ENCODE measurements at places on chromosomes 5 and 9.

DNA sequence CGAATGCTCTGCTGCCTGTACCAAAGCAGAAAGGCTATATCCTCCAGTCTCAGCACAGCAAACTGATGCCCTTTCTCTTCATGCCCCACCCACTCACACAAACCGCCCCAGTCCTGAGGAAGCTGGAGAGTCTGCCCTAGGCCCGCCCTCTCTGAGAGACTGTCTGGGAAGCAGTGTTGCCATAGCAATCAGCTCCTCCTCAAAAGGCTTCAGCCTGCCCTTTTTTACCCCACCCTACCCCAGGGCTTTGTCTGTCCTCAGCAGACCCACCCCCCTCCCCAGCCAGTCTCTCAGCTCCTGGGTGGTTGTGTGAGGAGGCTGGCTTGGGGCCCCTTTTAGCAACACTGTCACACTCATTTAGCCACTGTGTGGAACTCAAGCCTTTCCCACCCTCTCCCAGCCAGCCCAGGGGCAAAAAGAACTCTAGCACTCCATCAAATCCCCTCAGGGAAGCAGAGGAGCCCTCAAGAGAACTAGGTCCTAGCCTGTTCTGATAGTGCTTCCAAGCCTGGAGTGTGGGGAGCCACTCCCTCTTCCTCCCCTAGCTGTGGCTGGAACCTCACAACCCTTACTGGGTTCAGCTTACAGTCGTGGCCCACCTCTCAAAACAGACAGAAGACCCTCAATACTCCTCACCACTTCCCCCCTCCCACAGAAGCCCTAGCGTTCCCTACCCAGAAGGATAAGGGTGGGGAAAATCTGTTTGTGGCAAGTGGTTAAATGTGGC lies 1.4 kb downstream of the ATOSB start:
- DNase-seq = no peak

- no peak for DNase-seq
Observed at GRCh38 chr5:37703841-37704241, 136.0 kb downstream of the GDNF start.

- no peak for DNase-seq
Observed at GRCh38 chr9:35274993-35275392, 113.2 kb downstream of the UNC13B start.

- DNase-seq = no peak
Observed at GRCh38 chr9:136902259-136902821, 16.0 kb downstream of the TRAF2 start.

DNA sequence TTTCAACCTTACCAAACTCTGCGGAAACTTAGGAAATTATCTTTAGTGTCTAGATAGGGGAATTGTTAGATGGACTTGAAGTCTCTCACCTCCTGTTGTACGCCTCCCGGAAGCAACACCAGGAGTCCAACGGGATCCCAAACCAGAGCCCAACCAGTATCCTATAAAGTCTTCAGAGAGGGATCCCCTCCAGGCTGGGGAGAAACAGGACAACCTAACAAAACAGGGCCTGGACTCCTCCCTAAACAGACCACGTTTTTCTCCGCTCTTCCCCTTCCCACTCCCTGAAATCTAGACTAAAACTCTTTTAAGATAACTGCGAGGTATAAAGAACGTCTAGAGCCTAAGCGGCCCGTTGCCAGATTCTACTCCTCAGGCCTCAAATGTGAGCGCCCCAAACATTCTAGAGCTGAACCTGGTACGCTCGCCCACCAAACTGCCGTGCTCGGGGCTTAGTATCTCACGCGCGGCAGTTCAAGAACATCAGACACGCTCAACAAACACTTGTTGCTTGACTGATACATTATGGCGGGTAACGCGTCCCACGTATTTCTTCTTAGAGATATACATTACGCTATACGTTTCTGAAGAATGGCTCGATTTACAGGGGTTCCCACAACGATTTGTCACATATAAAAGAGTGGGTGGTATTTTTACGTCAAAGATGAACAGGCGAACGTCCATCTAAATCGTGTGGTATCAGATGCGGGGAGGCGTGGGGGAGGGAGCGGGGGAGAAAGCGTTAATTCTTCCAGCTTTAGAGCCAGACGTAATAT lies 663 bp upstream of the SMIM27 start:
- DNase-seq = no peak

- DNase-seq = no peak
Observed at GRCh38 chr5:28877050-28877449, 1838.7 kb upstream of the CDH9 start.

- no peak for DNase-seq
Observed at GRCh38 chr5:111548992-111549649, 36.8 kb upstream of the STARD4 start.

DNA sequence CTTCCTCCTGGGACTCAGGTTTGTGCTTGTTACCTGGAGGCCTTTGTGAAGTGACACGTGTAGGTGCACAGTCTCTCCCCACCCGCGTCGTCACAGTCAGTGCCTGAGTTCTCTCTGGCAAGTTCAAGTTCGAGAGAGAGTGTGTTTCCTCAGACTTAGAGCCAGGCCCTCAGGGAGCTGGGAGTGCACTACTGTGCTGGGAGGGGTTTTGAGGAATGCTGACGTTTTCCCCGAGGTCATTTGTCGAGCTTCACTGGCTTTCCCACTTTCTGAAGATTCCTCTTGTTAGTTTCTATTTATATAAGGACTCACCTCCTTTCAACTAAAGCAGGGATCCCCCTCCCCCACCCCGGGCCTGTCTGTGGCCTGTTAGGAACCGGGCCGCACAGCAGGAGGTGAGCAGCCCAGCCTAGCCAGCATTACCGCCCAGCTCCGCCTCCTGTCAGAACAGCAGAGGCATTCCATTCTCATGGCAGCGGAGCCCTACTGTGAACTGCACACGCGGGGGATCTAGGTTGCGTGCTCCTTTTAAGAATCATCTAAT lies 209.2 kb downstream of the DIRAS2 start:
- no peak for DNase-seq

DNA sequence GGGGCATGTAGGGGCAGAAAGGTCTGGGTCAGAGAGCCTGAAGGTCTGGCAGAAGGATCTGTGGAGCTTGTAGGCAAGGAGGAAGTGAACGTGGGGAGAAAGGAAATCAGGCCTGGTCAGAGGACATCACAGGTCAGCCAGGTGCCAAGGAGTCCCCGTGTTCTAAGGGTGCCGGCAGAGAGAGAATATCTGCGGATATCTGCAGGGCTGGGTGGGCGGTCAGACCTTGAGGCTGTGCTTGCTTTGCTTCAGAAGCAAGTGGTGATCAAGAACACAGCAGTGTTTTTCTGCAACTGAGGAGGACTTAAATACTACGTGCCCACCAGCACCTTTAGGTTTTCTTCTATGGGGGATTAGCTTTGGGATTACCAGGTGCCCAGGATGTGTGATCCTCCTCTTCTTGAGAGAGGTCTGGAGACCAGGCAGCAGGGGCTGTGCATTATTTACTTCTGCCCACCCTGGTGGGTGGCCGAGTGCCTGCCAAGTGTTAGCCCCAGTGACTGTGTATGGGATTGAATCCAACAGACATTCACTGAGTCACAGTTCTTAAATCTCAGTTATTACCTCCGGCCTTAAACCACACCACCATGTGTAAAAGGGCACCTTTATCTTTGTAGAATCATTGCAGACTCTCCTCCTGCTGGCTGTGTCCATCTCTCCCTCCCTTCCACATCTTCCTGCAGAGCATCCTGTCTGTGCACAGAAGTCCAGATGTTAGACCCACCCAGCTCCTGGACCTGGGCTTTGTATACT lies 12.5 kb upstream of the SHB start:
- no peak for DNase-seq

DNA sequence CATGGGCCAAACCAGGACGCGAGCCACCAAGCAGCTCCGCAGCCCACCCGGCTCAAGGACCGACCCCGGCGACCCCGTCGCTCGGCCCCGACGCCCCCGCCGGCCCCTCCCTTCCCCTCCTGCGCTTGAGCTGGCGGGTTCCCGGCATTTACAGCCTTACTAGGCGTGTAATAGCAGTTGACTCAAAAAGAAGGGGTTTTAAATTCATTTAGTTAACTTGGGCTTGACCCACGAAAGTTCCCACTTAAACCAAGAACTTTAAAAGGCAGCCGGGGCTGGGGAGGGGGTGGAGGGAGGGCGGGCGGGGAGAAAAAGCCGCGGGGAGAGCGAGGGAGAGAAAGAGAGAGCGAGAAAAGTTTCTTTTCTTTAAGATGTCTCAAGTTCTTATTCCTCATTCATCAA lies 636 bp downstream of the PRDM12 start:
- no peak for DNase-seq

DNA sequence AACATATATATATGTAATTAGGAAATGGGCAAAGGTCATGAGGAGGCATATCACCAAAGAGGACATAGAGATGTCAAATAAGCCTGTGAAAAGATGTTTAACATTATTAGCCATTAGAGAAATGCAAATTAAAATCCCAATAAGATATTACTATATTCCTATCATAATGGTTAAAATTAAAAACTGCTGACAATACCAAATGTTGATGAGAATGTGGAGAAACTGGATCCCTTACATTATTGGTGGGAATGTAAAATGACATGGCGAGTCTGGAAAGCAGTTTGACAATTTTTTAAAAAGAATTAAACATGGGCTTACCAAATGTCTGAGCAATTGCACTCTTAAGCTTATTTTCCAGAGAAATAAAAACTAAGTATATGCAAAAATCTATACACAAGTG lies 1821.6 kb upstream of the C9orf72 start:
- DNase-seq = no peak

GRCh38 chr5:156375895-156376495 lies 49.0 kb downstream of the SGCD start:
- no peak for DNase-seq

GRCh38 chr5:56454219-56454862 lies 221.2 kb upstream of the ANKRD55 start:
- no peak for DNase-seq

DNA sequence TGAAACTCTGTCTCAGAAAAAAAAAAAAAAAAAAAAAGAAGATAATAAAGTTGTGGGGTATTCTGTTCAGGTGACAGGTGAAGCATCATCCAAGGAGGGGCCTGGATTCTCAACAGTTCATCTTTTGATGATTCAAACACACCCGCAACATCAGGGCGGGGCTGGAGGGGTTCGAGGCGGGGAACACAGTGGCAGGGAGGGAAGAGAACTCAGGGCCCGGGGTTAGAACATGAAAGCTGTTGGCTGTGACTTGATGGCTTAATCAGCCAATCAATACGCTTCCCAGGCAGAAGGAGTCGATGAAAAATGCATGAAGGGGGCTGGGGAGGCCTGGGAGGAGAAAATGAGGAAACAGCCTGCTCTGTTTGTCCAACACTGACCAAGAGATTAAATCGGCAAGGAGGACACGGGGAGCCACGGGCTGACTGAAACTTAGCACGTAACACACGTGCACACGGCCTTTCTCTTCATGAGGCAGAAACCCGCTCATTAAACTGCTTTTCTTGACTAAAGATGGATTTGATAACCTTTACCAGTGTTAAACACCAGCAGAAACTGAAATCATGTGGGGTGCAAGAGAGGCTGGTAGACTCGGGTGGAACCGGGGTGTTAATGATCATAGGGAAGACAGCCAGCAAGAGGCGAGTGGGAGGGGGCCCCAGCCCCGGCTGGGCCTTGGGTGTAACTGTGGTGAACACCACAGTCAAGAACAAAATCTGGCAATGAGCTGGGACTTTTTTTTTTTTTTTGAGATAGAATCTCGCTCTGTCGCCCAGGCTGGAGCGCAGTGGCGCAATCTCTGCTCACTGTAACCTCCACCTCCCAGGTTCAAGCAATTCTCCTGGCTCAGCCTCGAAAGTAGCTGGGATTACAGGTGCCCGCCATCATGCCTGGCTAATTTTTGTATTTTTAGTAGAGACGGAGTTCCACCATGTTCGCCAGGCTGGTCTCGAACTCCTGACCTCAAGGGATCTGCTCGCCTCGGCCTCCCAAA lies 105.7 kb upstream of the RAPGEF1 start:
- DNase-seq = no peak

DNA sequence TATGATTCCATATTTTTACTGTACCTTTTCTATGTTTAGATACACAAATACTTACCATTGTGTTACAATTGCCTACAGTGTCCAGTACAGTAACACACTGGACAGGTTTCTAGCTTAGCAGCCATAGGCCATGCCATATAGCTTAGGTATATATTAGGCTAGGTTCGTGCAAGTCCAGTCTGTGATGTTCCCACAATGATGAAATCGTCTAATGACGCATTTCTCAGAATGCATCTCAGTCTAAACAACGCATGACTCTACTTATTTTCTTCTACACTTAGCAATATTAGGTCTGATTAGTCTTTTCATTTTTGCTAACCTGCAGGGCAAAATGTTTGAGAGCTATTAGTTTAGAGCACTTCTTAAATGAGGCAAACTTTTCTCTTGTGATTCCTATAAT lies 22.7 kb downstream of the OR2S2 start:
- no peak for DNase-seq

DNA sequence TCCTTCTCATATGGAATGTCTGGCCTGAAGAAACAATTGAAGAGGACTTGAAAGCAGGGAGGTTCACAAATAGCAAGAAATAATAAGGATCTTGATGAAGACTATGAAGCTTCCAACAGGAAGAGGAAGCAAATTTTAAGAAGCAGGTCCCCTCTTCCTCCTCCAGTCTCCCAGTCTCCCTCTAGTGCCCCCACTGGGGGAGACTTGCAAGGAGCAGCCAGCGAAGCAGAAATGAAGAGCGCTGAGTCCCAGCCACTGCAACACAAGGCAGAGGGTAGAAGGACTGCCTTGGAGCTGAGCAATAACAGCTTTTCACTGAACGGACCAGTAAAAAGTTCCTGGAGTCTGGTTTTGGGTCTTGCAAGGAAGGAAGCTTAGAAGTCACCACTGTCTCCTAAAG lies 32.6 kb upstream of the ACO1 start:
- DNase-seq = no peak

DNA sequence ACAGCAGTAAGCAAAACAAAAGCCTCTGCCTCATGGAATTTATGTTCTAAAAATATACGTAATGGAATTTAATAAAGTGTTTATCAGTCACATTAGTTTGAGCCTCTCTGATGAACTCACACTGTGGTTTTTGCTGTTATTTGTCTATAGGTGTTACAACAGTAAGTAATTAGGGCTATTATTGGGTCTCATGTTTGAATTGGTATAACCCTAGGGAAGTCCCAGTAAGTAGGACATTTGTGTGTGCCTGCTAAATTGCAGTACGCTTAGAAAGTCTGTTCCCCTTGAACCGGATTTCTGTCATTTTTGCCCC lies 197.6 kb downstream of the NR3C1 start:
- DNase-seq = no peak

GRCh38 chr5:124819201-124819600 lies 72.8 kb upstream of the ZNF608 start:
- DNase-seq = no peak

GRCh38 chr5:14171621-14172020 lies 28.5 kb downstream of the TRIO start:
- DNase-seq = no peak
